ENCODE measurements at places on chromosomes 11 and 22.

DNA sequence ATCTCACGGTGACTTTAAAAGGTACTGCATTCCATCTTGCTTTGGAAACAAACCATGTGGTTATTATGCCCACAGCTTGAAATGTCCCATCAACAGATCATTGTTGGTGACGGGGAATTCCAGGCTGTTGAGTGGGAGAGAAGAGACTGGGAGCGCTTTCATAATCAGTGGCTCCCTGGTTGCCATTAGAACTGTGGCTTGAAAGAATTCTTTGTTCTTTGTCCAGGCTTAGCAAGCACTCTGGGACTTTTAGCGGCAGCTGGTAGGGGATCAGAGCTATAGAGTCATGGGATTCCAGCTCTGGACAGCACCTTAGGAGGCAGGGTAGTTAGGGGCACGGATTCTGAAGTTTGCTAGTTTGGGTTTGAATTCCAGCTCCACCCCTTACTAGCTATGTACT lies 22.0 kb downstream of the MMP20 start:
- DNase-seq, result no peak

DNA sequence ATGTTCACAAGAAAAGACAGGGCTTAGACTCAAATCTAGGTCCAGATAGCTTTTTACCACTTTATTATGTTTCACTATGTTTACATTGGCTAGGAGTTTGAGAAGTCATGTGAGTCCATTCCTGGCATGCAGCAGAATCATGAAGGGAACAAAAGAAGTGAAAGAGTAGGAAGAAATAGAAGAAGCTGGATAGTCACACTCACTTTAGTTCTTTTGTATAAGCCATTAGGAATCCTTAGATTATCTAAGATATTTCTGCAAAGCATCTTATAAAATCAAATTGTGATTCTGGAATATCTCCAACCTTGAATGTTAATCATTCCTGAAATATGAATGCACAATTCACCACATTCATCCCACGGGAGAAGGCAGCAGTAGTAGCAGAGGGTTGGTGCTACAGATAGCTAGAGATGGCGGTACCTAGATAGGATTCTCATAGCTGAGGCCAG lies 31.9 kb downstream of the MAML2 start:
- DNase-seq, result no peak

- no peak for DNase-seq
Measured at GRCh38 chr11:30089921-30090320, 73.1 kb upstream of the KCNA4 start.

DNA sequence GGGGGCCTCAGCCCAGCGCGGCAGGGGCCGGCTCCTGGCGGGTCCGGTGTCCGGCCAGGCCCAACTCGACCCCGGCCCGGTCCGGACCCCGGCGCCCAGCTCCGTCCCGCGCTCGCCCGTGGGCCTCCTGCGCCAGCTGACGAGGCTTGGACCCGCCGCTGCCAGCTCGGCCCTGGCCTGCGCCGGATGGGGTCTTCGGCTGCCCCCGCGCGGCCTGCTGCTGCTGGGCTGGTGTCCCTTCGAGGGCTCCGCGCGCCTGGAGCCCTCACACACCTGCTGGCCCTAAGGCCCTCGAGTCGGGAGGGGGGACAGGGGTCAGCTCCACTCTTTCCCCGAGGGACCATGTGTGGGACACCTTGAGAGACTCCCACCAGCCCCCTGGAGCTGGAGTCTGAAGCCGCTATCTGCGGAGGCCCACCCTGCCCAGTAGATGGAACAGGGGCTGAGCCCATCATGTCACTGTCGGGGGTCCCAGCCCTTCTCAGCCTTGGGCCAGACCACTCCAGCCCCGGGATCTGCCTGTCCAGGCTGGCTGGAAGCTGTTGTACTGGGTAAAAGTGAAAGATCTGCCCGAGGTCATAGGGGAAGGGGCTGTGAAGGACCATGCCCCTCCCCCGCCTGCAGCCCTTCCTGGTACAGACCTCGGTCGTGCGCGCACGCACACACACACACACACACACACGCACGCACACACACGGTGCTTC lies 768 bp upstream of the CDKN1C start:
- DNase-seq, result no peak

GRCh38 chr22:38034278-38034882 lies 22.8 kb upstream of the PICK1 start:
- peak; percentile 42 for DNase-seq

- no peak for DNase-seq
Measured at GRCh38 chr11:132300283-132300682, 929.9 kb downstream of the NTM start.

DNA sequence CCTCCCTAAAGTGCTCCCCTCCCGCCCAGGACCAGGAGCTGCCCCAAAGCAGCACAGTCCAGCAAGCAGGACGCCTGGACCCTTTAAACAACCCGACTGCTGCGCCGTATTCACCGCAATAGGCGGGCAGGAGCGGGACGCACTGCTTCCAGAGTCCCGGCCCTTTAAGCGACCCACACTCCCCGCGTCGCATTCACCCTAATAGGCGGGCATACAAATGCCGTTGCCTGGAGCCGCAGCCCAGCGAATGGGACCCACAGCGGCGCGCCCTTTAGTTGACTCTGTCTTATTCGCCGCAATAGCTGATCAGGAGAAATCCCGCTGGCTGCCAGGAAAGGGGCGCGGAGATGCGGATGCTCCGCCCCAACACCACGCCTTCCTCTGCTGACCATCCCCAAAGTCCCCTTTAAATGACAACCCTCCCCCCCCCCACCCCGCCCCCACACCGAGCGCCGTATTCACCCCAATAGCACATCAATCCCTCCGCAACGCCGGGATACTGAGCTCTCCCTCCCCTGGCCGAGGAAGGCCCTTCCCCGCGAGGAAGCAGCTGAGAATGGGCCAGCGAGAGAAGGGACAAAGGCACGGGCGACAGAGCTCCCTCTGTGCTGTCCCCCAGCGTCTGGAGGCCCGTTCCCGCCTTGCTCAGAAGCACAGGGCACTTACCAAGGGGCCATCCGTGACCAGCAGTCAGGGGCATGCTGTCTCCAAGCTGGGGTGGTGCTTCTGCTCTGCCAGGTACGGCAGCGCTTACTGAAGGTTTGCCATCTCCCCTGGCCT lies 4.7 kb downstream of the OSBPL5 start:
- DNase-seq, result peak; percentile 28

GRCh38 chr11:81644239-81644840 lies 1089.3 kb downstream of the FAM181B start:
- peak; percentile 36 for DNase-seq

- no peak for DNase-seq
Measured at GRCh38 chr11:63670096-63670432, 1.1 kb downstream of the ATL3 start.

GRCh38 chr11:68870470-68870869 lies 28.8 kb upstream of the CPT1A start:
- no peak for DNase-seq

DNA sequence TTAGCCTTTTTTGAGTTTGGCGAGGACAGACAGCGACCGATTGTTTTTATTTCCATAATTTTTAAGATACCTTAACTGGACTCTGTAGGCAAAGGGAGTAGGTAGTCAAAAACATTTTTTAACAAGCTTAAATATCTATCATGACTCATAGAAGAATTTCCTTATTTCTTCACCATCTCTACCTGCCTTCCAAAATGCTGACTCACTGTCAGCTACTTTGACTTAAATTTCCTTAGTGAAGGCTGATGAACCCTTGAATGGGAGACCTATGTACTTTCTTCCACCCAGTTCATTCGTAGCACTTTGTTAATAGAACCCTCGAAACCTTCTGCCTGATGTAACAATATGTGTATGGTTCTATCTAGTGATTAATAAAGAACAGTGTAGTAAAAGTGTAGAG lies 1.1 kb upstream of the MTMR2 start:
- peak; percentile 40 for DNase-seq

GRCh38 chr22:43080616-43081015 lies 8.6 kb downstream of the TTLL1 start:
- no peak for DNase-seq

DNA sequence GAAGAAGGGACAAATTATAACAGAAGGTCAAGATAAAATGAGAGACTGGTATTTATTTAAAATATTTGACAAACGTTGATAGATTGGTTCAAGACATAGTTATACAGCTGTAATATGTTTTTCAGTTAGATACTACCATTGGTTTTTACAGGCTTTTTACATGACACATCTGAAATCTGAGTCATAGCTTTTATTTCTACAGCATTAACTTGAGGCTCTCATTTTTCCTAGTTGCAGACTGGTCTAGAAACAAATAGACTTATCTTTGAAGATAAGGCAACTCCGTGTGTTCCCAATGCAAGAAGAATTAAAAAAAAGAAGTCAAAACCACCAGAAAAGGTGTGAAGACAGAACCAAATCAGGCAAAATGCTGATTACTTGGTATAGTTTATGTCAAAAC lies 31.3 kb downstream of the CEP57 start:
- DNase-seq, result no peak

DNA sequence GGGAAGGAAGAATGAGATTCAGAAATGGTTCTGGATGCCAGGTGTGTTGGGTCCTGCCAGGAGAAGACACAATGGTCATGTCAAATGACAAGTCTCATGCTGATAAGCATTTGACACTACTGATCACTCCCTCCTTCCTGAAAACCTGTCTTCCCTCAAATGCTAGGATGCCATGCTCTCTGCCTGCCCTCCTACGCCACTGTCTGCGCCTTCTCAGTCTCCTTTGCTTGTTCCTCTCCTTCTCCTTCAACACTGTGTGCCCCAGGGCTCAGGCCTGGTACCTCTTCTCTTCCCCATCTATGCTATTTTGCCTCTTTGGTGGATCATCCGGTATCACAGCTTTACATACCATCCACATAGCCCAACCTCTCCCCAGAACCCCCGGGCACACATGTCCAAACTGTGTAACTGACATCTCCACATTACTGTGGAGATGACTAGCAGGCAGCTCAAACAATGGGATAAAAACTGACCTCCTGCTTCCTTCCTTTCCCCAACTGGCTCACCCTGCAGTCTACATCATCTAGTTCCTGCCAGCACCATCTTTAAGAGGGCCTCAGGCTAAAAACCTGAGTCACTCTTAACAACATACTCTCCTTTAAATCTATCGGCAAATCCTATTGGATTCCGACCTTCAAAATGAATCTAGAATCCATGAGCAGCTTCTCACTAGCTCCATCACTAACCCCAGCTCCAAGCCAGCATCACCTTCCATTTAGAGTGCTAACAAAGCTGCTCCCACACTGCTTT lies 8.2 kb downstream of the AP1B1 start:
- DNase-seq, result no peak

DNA sequence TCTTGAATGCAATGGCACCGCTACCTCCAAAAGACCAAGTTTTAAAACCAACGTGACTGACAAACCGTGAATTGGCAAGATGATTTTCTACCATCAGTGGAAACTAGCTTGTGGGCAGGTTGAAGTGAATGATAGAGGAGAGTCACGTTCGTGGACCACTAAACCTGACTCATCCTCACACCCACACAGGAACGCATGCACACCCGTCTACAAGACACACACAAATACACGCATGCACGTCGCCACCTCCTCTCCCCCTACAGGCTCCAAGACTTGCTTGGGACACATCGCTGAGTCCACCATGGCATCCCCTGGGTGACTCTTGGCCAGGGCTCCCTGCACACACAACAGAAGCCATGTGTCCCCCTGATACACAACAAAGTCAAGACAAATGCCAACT lies 14.4 kb downstream of the TMPRSS6 start:
- no peak for DNase-seq

DNA sequence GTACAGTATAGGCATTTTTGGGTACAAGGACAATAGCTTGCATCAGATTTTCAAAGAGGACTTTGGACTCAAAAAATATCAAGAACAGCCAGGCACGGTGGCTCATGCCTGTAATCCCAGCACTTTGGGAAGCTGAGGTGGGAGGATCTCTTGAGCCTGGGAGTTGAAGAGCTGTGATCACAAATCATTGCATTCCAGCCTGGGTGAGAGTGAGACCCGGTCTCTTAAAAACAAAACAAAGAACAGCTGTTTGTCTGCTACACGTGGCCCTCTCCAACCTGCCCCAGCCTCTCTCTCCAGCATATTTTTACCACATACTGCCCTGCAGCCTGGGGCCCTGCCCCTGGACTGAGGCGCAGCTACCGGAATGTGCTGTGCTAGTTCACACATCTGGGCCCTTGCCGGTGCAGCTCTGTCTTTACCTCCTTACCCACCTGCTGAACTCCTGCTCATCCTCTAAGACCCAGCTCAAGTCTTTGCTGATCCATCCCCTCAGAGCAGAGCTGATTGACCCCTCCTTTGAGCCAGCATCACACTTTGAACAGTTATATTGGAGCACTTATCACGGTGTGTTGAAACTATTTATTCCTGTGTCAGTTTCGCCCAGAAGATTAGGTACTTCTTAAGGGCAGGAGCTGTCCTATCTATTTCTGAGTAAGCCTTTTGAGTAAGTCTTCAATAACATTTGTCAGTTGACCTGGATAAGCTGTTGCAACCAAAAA lies 29.4 kb downstream of the GRIK4 start:
- no peak for DNase-seq

GRCh38 chr11:834371-835316 lies 1.9 kb downstream of the CD151 start:
- DNase-seq, result peak; percentile 85

- DNase-seq, result peak; percentile 58
Measured at GRCh38 chr11:65150509-65151299, 16.4 kb upstream of the SYVN1 start.

DNA sequence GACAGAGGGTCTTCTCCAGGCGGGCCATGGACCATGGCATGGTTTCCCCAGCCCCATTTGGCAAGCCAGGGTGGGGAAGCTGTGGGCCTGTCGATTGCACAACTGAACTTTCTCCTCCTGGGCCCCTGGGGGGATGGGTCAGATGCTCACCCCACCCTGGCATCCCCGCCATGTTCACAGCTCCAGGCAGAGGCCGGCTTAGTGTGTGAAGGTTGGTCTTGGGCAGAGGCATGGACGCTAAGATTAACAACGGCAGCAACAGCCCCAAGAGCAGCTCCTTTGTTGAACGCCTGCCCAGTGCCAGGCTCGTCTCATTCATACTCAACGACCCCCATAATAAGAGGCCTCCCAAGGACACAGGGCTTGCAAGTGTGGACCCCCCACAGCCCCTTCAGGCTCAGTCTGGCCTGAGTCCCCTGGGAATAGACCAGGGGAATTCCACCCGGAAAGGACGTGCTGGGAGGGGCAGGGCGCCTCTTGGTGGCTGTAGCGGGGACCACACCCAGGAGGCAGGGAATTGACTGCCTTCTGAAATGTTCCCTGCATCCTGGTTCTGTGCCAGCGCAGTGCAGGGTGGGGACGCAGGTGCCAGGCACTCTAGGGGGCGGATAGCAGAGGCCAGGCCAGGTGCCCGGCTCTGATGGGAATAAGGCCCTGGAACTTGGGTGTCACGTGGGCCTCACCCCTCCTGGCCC lies 8.3 kb downstream of the TSPO start:
- no peak for DNase-seq

DNA sequence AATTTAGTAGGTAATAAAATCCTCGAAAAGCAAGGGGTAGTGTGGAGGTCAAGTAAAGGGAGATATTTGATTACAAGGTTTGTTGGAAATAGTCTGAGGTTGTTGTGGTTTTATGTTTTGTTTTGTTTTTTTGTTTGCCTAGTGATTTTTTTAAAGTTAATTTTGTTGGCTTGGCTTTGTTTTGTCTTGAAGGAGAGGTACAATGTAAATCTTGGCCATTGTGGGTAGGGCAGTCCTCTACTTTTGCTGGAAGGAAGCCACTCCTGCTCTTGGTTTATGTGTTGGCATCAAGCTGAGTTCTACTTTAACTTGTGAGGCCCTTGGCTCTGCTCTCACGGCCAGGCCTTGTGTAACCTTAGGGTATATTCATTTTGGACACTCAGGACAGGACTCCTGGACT lies 3.2 kb downstream of the AMOTL1 start:
- no peak for DNase-seq
